Uterus (tissue), 4 donors: ENCODE measurements at places on chromosomes 11 and 22. TPM values are rescaled to one million over a fixed set of nuclear protein-coding genes. Genes with fewer than 3 reads are reported as not detected.

The SLC22A9 gene
- not detected for total RNA-seq

The API5 gene
- 45.6 TPM for total RNA-seq

The P2RX6 gene
- 1.5 TPM for total RNA-seq

The FXYD6 gene
- total RNA-seq: 85.3 TPM

DNA sequence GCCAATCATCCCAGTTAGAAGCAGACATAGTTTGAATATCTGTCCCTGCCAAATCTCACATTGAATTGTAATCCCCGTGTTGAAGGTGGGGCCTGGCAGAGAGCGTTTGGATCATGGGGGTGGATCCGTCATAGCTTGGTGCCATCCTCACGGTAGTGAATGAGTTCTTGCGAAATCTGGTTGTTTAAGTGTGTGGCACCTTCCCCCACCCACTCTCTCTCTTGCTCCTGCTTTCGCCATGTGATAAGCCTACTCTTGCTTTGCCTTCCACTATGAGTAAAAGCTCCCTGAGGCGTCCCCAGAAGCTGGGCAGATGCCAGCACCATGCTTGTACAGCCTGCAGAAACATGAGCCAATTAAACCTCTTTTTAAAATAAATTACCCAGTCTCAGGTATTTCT, 5.0 kb upstream of the CCDC81 start:
- no peak for DNase-seq
- no peak overlapping the region for H3K27ac ChIP-seq
- no peaks in the 10 kb centered on the region for H3K36me3 ChIP-seq
- H3K4me1 ChIP-seq: no peaks in the 10 kb centered on the region
- no peaks in the 10 kb centered on the region for H3K27me3 ChIP-seq
- H3K4me3 ChIP-seq: no peak overlapping the region

DNA sequence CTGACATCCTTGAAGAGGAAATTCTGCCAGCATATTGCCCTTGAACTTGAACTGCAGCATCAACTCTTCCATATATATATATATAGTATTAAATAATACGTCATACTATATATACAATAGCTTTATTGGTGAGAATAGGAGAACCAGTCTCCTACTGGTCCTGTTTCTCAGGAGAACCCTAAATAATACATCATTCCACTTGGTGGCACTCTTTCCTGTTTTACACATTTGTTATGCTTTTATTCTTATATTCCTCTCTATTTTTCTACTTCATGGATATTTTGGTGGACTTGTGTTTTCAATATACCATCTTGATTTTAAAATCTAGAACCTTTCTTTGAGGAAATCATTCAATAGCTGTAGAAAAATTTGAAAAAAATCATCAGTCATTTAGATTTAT, 193.3 kb downstream of the TRPC6 start:
- no peaks in the 10 kb centered on the region for H3K4me1 ChIP-seq
- H3K36me3 ChIP-seq: no peaks in the 10 kb centered on the region
- H3K27me3 ChIP-seq: no peaks in the 10 kb centered on the region
- no peak for DNase-seq

GRCh38 chr22:19705181-19705934, 8.9 kb upstream of the SEPTIN5 start:
- H3K4me1 ChIP-seq: no peaks in the 10 kb centered on the region
- no peaks in the 10 kb centered on the region for H3K27me3 ChIP-seq
- no peak for DNase-seq
- no peak overlapping the region for H3K27ac ChIP-seq

DNA sequence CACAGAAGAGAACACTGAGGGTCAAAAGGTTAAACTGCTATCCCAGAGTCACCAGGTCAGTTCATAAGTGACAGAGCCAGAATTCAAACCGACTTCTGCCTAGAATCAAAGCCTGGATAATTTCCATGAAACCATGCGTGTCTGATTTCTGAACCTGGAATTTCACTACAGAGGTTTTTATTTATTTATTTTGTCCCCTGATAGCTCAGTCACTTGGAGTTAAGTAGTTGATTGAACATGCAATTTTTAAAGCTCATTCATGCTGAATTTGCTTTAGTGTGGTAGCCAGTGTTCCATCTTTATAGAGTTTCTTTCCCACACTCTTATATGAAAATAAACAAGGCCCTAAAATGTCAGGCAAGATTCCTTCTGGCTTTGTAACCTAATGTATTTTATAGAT, 93.2 kb downstream of the NAV2 start:
- no peak overlapping the region for H3K27ac ChIP-seq
- H3K36me3 ChIP-seq: no peaks in the 10 kb centered on the region
- H3K27me3 ChIP-seq: no peaks in the 10 kb centered on the region
- H3K4me3 ChIP-seq: no peak overlapping the region
- no peaks in the 10 kb centered on the region for H3K4me1 ChIP-seq

DNA sequence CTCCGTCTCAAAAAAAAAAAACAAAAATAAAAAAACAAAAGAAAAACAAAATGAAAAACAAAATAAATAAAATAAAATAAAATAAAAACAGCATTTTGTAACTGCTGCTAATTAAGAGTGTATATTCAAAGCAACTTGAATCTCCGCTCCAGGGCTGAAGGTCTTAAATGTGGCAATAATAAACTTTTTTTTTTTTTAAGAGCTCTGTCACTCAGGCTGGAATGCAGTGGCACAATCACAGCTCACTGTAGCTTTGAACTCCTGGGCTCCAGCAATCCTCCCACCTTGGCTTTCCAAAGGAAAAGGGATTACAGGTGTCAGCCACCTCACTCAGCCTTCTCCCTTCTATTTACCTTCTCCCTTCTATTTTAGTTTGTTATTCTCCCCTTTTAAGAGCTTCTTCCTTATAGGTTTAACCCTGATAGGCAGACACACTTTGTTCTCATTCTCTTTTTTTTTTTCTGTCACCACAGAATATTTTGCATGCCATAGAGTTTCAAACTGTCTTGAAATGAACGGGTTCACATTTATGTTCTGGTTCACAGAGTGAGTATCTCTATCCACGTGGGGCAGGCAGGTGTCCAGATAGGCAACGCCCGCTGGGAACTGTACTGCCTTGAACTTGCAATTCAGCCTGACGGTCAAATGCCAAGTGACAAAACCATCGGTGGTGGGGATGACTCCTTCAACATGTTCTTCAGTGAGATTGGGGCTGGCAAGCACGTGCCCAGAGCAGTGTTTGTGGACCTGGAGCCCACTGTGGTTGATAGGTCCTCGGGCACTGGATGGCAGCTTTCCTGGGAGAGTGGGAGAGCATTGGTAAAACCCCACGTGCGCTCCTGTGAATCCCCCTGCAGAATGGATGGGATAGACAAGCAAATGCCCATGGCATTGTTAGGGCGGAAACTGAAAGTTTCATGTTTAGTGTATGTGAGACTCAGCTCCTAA, 19.4 kb downstream of the LRRC74B start:
- H3K36me3 ChIP-seq: no peaks in the 10 kb centered on the region
- no peak overlapping the region for H3K4me3 ChIP-seq
- DNase-seq: no peak
- no peaks in the 10 kb centered on the region for H3K4me1 ChIP-seq
- H3K27ac ChIP-seq: no peak overlapping the region

DNA sequence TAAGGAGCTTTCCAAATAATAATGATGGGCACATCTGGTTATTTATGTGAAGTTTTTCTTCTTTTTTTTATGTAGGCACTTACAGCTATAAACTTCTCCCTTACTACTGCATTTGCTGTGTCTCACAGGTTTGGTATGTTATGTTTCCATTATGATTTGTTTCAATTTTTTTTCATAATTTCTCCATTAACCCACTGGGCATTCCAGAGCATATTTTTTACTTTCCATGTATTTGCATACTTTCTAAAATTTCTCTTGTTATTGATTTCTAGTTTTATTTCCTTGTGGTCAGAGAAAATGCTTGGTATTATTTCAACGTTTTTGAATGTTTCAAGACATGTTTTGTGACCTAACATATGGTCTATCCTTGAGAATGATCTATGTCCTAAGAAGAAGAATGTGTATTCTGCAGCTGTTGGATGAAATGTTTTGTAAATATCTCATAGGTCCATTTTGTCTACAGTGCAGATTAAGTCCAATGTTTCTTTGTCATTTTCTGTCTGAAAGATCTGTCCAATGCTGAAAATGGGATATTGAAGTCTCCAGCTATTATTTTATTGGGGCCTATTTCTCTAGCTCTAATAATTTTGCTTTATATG, 362.1 kb downstream of the DDX10 start:
- H3K27me3 ChIP-seq: no peaks in the 10 kb centered on the region
- no peaks in the 10 kb centered on the region for H3K4me1 ChIP-seq
- DNase-seq: no peak
- no peaks in the 10 kb centered on the region for H3K36me3 ChIP-seq
- no peak overlapping the region for H3K27ac ChIP-seq

GRCh38 chr22:45154383-45154782, 9.3 kb upstream of the NUP50 start:
- H3K27ac ChIP-seq: no peak overlapping the region
- no peaks in the 10 kb centered on the region for H3K27me3 ChIP-seq
- no peaks in the 10 kb centered on the region for H3K36me3 ChIP-seq
- DNase-seq: no peak
- H3K4me1 ChIP-seq: no peaks in the 10 kb centered on the region
- no peak overlapping the region for H3K4me3 ChIP-seq

- DNase-seq: no peak
- no peaks in the 10 kb centered on the region for H3K4me1 ChIP-seq
- H3K36me3 ChIP-seq: no peaks in the 10 kb centered on the region
- H3K27me3 ChIP-seq: no peaks in the 10 kb centered on the region
- H3K27ac ChIP-seq: no peak overlapping the region
- H3K4me3 ChIP-seq: no peak overlapping the region
Observed at GRCh38 chr22:21761994-21762680, 26.5 kb upstream of the YPEL1 start.
